Activated naive CD8-positive, alpha-beta T cell treated with anti-CD3 and anti-CD28 coated beads for 36 hours (primary cell): ENCODE measurements at places on chromosomes 12 and 14. TPM values are rescaled to one million over a fixed set of nuclear protein-coding genes. Genes with fewer than 3 reads are reported as not detected.

DNA sequence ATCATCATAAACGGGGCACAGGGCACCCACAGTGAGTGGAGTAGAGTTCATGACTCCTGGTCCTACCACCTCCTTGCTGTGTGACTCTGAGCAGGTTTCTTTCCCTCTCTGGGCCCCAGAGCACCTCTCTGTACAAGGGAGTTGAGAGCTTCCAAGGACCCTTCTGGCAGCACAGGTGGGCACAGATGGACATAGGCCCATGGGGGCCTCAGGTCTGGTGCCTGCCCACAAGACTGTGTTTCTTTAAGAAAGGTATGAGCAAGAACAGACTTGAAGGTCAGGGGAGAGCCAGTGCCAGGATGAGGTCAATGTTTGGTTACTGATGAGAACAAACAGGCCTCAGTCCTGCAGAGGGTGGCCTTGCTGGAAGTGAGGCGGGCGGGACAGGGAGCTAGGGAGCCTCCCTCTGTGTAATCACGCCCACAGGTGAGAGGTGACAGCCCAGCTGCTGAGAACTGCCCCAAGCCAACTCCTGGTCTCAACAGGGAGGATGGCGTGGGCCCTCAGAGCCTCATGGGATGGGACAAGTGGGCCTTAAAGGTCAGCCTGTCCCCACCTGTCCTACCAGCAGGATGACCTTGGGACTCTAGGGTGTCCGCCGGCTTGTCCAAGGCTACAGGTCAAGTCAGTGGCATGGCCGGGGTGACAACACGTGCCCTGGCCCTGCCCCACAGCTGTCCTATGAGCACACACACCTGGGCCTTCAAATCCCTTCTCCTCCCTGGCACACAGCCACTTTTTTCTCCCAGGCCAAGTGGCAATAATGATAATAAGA, 49.1 kb downstream of the CCDC85C start:
- no peak overlapping the region for H3K4me3 ChIP-seq
- H3K27me3 ChIP-seq: no peaks in the 10 kb centered on the region
- H3K27ac ChIP-seq: no peak overlapping the region

GRCh38 chr12:48998497-48999353, 450 bp downstream of the DDN start:
- peaks cover 27% of the 10 kb centered on the region for H3K4me1 ChIP-seq
- peaks cover 65% of the 10 kb centered on the region for H3K27me3 ChIP-seq
- peaks cover 27% of the 10 kb centered on the region for H3K36me3 ChIP-seq
- no peak overlapping the region for H3K27ac ChIP-seq

DNA sequence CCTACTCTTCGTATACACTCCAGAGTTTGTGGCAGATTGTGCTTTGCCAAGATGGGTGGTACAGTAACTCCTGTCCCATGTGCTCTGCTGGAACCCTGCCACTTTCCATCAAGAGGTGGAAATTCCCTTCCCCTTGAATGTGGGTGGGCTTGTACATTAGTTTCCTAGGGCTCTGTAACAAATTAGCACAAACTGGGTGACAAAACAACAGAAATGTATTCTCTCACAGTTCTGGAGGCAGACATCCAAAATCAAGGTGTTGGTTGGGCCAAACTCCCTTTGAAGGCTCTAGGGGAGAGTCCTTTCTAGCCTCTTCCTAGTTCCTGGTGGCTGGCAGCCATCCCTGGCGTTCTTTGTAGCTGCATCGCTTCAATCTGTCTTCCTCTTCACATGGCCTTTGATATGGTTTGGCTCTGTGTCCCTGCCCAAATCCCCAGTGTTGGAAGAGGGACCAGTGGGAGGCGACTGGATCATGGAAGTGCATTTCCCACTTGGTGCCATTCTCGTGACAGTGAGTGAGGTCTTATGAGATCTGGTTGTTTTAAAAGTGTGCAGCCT, 117.5 kb downstream of the VRK1 start:
- no peak overlapping the region for H3K4me3 ChIP-seq
- no peak overlapping the region for H3K27ac ChIP-seq

GRCh38 chr12:120842595-120842994, 61.6 kb downstream of the SPPL3 start:
- peaks cover 44% of the 10 kb centered on the region for H3K4me1 ChIP-seq
- no peak for DNase-seq
- H3K27me3 ChIP-seq: no peaks in the 10 kb centered on the region
- H3K36me3 ChIP-seq: peaks cover 16% of the 10 kb centered on the region
- no peak overlapping the region for H3K27ac ChIP-seq

DNA sequence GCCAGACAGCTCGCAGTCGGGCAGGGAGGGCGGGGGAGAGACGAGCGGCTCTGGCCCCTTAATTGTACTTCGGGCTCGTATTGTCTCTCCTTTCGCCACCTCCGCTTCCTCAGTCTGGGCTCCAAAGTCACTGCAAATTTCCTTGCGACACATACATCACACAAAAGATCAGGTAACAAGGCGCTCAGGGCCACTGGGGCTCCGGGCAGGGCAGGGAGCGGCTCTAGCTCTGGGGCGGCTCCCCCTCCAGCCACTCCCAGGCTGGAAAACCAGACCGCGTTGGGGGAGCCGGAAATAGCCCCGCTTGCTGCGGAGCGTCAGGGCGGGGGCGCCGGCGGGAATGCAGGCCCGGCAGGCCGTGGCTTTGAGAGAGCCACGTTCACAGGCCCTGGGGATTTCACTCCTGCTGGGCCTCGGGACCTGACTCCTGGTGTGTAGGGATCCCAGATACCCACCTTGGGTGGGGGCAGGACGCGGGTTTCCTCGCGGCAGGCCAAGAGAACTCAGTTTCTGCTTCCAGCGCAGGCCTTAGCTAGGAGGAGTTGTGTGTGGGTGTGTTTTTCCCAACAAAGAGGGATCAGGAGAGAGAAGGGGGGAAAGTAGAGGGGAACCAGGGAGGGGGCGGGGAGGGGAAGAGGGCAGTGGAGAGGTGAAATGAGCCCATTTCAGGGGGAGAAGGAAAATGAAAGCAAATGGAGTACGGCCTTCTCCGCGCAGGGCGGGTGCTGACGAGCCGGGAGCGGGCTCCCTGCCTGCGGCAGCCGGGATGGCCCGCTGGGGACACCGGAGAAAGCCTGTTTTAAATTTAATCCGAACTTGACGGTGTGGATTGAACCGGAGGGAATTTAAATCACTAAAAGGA, 4.4 kb upstream of the HOXC9 start:
- peaks cover 3% of the 10 kb centered on the region for H3K36me3 ChIP-seq
- peaks cover 98% of the 10 kb centered on the region for H3K27me3 ChIP-seq
- DNase-seq: no peak
- H3K4me1 ChIP-seq: peaks cover 34% of the 10 kb centered on the region

DNA sequence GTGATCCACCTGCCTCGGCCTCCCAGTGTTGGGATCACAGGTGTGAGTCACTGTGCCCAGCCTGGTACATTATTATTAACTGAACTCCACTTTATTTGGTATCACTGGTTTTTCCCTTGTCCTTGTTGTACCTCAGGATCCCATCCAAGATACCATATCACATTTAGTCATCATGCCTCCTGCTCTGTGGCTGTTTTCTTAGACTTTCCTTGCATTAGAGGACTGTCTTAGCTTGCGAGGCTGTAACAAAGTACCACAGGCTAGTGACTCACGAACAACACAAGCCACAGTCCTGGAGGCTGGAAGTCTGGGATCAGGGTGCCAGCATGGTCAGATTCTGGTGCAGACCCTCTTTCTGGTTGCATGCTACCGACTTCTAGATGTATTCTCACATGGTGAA, 12.2 kb downstream of the KLC1 start:
- H3K27me3 ChIP-seq: no peaks in the 10 kb centered on the region
- DNase-seq: no peak
- no peak overlapping the region for H3K4me3 ChIP-seq
- no peak overlapping the region for H3K27ac ChIP-seq
- peaks cover 28% of the 10 kb centered on the region for H3K4me1 ChIP-seq

DNA sequence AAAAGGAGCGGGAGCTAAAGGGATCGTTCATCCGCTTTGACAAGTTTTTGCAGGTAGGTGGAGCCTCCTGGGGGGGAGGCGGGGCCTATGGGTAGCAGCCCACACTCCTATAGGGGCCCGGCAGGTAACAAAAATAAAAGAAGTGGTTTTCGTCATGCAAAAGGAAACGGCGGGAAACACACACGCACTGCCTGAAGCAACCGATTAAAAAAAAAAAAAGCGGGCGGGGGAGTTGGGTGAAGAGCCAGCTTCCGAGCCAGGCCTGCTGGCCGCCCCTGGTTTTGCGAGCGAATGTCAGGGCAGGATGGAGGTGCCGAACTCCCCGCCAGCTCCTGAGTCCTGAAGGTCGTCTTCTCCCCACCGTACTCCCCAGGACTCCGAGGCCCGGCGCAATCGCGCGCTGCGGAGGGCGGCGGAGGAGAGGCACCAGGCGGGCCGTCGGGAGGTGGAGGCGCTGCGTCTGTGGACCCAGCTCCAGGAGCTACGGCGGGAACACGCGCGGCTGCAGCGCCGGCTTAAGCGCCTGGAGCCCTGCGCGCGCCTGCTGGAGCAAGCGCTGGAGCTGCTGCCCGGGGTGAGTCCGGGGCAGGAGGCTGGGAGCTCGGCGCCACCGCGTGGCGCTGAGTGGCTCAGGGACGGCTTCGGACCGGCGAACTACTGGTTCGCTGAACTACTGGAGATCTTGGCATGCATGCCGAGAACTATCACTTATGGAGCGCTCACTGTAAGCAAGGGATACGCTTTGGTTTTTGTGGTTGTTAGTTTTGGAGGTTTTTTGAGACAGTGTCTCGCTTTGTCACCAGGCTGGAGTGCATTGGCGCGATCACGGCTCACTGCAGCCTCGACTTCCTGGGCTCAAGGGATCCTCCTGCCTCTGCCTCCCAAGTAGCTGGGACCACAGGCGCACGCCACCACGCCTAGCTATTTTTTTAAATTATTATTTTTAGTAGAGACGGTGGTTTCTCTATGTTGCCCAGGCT, 3.6 kb downstream of the CFAP73 start:
- peaks cover 30% of the 10 kb centered on the region for H3K27me3 ChIP-seq
- no peak overlapping the region for H3K27ac ChIP-seq
- H3K36me3 ChIP-seq: peaks cover 5% of the 10 kb centered on the region
- H3K4me3 ChIP-seq: peak overlapping the region; percentile 71
- peaks cover 20% of the 10 kb centered on the region for H3K4me1 ChIP-seq

DNA sequence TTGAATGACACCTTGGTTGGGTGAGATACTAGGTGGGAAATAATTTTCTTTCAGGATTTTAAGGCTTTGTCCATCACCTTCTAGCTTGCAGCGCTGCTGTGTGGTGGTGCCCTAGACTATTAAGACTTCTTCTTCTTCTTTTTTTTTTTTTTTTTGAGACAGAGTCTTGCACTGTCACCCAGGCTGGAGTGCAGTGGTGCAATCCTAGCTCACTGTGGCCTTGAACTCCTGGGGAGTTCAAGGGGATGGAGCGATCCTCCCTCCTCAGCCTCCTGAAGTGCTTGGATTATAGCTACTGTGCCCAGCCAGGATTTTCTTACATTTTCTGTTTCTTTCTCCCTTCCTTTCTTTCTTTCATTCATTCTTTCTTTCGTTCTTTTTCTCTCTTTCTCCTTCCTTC, 10.3 kb upstream of the MTA1 start:
- no peak for DNase-seq
- H3K4me3 ChIP-seq: no peak overlapping the region
- H3K36me3 ChIP-seq: peaks cover 6% of the 10 kb centered on the region
- peaks cover 27% of the 10 kb centered on the region for H3K27me3 ChIP-seq

Gene VASH1
- total RNA-seq: 1.7 TPM
